ENCODE measurements at places on chromosomes 7 and 10. TPM values are rescaled to one million over a fixed set of nuclear protein-coding genes. Genes with fewer than 3 reads are reported as not detected.

TMEM229A gene
- total RNA-seq: not detected

PNLIPRP2 gene
- not detected for total RNA-seq

ANKRD30A gene
- not detected for total RNA-seq

POLL gene
- 12.3 TPM for total RNA-seq

CNTNAP2 gene
- total RNA-seq: 1.9 TPM

FAM25A gene
- 25.8 TPM for total RNA-seq

FXYD4 gene
- total RNA-seq: not detected

CALHM1 gene
- 0.10 TPM for total RNA-seq

ANKRD1 gene
- total RNA-seq: 123 TPM

PRLHR gene
- not detected for total RNA-seq

PDGFA gene
- total RNA-seq: 50.6 TPM

IMPDH1 gene
- 15.4 TPM for total RNA-seq

- DNase-seq: no peak
Observed at GRCh38 chr10:1615186-1615954, 122.0 kb downstream of the ADARB2 start.

GRCh38 chr7:124662937-124663336 lies 102.7 kb downstream of the GPR37 start:
- DNase-seq: no peak

DNA sequence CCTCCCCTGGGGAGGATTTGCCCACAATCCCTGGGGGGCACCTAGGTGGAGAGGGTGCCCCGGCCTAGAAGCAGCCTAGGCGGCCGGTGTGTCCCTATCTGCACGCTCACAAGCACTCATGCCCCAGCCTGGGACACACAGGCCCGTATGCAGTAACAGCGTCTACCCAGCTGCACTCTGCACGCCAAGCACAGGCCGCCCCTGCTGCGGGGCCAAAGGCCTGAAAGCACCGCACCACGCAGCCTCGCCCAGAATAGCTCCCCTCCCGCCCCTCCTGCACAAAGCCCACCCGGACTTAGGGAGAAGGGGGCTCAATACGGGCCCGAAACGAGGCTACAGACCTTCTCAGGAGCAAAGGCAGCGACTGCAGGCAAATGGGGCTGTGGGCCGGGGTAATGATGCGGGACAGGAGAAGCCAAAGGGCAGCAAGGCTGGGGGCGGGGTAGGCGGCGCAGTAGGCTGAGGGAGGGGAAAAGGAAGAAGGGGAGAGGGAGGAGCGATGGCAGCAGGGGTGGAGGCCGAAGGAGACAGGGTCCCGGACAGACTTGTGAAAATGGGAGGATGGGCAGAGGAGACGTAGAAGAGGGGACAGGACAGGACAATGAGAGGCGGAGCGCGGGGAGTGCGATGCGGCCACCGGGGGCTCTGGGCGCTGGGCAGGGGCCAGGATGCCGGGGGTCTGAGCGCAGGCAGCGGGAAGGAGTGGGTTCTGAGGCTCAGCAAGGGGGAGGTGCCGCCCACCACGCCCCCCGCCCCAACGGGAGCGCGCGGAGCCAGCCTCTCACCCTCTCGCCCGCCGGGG lies 544 bp downstream of the GPRIN2 start:
- DNase-seq: peak; percentile 45

DNA sequence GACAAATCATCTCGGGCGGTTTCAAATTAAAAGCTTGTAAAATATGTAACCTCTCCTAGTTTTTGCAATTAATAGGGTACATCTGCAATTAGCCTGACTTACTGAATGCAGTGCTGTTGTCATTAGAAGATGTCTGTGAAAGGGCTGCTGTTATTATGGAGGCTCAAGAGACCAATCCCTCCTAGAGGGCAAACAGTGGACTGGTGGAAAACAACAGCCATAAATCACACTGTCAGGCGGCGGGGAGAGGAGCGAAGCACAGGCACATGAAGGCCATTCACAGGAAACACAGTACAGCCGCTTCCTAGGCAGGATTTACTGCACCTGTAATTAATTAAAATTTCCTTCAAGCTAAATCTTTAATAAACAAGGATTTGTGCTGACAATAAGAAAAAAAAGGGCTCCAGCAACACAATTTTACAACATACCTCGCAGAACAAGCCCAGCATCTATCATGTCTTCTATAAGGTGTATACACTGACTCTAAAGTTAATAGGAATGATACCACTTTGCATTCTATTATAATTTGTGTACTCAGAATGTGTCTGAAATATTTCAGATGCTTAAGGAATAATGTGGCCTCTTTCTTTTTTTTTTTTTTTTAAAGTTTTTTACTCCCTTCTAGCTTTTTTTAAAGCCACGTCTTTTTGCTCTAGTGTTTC lies 50.7 kb downstream of the ERCC6 start:
- DNase-seq: no peak

DNA sequence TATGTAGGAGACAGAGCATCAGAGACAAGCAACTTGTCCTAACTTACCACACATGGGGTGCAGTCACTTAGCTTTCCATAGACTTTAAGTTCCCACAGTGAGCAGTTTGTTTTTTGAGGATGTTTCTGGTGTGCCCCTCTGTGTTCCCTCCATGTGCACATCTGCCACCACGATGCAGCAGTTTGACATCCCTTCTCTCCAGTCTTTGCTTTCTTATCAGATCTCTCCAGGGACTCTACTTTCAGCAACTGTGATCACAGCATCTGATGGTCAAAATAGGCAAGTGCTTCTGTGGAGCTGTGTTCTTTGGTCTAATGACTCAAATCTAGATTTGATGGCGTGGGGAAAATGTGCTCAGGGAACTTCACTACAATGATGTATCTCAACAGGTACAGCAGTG lies 96.5 kb upstream of the NAMPT start:
- DNase-seq: no peak

GRCh38 chr10:131775833-131776232 lies 125.0 kb upstream of the PPP2R2D start:
- DNase-seq: no peak

- no peak for DNase-seq
Observed at GRCh38 chr7:116426428-116427156, 72.9 kb upstream of the CAV2 start.

DNA sequence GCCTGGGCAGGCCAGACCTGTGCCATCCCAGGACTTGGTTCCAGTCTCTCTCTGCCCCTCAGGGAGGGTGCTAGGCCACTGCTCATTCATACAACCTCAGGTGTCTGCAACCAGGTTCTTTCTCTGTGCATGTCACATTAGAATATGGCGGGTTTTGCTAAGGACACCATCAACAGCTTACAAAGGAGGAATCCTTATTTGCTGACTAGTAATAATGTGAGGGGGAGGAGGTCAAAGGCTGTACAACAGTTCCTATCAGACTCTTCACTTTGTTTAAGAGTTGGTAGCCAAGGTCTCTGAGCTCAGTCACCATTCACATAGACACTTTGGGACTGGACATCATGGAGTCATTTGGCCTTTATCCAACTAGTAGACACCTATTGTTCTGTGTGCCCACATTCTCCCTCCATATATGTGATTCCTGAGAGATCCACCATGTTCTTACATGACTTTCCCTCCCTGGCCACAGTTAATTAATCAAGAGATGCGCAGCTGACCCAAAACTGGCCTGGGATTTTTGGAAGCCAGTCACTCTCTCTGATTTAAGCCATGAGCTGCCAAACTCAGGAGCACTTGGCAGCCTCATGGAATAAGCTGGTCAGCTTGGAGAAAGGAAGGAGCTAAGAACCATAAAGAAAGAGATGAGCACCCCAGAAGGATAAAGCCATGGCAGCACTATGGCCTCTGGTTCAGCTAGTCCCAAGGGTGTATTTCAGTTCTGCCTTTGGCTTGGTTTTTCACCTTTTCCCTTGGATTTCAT lies 51.2 kb downstream of the DPCD start:
- DNase-seq: no peak

GRCh38 chr10:118754229-118754555 lies 578 bp downstream of the CACUL1 start:
- peak; percentile 65 for DNase-seq

DNA sequence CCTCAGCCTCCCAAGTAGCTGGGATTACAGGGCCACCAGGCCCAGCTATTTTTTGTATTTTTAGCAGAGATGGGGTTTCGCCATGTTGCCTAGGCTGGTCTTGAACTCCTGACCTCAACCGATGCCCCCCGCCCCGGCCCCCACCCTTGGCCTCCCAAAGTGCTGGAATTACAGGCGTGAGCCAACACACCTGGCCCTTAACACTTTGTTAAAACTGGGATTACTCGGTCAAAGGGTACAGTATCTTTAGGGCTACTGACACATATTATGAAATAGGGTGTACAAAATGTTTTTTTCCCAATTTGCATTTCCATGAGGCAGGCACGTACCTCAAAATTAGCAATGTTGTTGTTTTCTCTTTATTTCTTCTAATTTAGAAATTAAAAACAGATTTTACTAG lies 11.5 kb downstream of the NUDT5 start:
- no peak for DNase-seq

DNA sequence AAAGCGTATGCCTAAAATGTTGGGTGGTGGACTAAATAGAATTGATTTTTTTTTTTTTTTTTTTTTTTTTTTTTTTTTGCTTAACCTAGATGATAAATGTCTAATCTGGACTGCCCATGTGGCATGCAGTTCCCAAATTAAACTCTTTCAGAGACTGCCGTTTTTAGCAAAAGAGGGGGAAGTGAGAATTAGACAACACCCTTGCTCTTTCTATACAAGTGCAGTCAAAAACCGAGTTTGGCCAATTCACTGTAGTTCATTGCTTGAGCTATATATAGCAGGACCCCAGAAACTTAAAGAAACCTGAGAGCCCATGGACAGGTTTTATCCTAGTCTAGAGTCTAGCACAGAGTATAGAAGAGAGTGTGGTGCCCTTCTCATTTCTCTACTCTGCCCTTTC lies 141.9 kb downstream of the GRM3 start:
- no peak for DNase-seq

DNA sequence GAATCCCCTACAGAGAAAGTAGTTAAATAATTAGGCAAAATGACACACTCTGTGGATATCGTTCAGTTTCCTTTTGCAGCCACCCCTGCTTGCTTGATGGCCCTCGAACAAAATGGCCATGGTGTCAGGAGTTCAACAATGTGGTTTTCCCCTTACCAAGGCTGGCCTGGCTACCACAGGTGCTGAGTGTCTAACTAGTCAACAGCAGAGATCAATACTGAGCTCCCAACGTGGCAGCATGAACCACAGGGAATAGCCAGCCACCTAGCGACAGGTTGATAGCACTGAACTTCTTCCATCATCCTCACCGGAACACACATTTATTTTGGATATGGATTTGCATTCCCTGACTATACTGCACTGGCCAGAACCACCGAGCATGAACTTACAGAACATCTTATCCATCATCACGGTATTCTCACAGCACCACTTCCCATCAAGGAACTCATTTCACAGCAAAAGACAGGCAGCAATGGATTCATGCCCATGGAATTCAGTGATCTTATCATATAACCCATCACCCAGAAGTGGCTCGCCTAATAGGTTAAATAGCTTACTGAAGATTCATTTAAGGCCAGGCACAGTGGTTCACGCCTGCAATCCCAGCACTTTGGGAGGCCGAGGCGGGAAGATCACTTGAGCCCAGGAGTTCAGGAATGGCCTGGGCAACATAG lies 6.3 kb downstream of the C10orf67 start:
- DNase-seq: no peak

DNA sequence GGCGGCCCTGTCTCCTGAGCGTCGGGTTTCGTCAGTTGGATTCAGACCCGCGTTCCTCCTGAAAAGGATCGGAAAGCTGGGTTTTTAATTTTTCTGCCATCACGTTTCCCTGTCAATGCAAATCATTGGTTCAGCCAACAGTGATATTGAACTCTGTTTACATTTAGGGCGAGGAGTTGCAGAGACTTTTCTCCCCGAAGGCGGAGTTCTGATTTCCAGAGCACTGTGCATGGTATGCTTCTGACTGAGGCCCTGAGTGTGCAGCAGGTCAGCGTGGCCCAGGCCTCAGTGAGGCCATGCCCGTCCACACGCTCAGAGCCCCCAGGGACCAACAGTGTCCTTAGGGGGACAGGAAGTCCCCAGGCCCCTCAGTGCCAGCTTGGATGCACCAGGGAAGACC lies 27.1 kb downstream of the NKX6-2 start:
- no peak for DNase-seq

GRCh38 chr7:150564006-150564405 lies 3.2 kb upstream of the GIMAP4 start:
- DNase-seq: no peak

GRCh38 chr10:113476191-113476590 lies 76.7 kb upstream of the HABP2 start:
- DNase-seq: no peak

- DNase-seq: no peak
Observed at GRCh38 chr10:61410353-61411070, 42.7 kb downstream of the TMEM26 start.

DNA sequence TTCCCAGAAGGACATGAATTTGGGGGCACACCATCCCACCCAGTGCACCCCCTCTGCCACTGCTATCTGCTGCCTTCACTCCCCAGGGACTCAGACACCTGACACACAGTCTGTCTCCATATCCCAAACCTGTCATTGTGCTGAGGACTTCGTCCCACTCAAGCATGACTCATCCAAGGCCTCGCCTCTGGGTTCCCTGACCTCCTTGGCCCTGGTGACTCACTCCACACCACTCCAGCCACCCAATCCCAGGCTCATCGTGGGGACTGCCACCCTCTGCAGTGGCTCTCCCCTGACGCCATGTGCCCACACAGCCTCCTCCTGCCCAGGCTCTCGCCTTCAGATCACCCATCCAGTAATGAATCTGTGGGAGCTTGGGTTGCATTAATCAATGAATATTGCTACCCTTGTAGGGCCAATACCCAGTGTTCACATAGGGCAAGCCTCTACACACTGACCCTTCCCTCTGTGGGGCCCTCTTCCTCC lies 6.6 kb upstream of the INSIG1 start:
- DNase-seq: no peak

- DNase-seq: no peak
Observed at GRCh38 chr10:68302503-68302823, 29.4 kb upstream of the HNRNPH3 start.

- DNase-seq: no peak
Observed at GRCh38 chr10:94183666-94184264, 179.0 kb downstream of the NOC3L start.

DNA sequence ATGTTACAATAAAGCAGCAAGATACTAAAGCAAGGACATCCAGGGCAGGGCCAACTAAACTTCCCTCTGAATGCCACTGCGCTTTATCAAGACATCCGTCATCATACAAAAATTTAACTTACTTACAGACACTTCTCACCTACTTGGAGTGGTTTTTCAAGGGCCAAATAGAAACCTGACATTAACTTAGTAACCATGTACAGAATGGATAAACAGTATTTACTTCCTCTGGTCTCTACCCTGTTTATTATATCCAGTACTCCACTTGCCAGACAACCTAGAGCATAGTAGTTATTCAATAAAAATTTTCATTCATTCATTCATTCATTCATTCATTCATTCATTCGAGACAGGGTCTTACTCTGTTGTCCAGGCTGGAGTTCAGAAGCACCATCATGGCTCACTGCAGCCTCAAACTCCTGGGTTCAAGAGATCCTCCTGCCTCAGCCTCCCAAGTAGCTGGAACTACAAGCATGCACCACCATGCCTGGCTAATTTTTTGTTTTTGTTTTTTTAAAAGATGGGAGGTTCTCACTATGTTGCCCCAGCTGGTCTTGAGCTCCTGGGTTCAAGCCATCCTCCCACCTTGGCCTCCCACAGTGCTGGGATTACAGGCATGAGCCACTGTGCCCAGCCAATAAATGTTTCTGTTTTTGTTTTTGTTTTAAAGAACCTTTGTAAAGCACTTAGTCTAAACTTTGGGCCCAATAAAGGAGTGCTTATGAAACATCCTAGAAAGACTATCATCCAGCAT lies 19.0 kb downstream of the SMURF1 start:
- DNase-seq: no peak

GRCh38 chr7:151168003-151168786 lies 701 bp upstream of the GBX1 start:
- peak; percentile 47 for DNase-seq

- DNase-seq: no peak
Observed at GRCh38 chr7:92158660-92159575, 20.0 kb downstream of the LRRD1 start.
